Activated T-helper 1 cell treated with anti-CD3 and anti-CD28 coated beads, Interleukin-2, amount 50 U/mL, for 16 hours (primary cell): ENCODE measurements at places on chromosomes 5 and 9.

- DNase-seq: no peak
Observed at GRCh38 chr5:422323-423232, 20.4 kb upstream of the EXOC3 start.

GRCh38 chr9:95815961-95816360, 59.5 kb upstream of the ERCC6L2 start:
- DNase-seq: no peak

DNA sequence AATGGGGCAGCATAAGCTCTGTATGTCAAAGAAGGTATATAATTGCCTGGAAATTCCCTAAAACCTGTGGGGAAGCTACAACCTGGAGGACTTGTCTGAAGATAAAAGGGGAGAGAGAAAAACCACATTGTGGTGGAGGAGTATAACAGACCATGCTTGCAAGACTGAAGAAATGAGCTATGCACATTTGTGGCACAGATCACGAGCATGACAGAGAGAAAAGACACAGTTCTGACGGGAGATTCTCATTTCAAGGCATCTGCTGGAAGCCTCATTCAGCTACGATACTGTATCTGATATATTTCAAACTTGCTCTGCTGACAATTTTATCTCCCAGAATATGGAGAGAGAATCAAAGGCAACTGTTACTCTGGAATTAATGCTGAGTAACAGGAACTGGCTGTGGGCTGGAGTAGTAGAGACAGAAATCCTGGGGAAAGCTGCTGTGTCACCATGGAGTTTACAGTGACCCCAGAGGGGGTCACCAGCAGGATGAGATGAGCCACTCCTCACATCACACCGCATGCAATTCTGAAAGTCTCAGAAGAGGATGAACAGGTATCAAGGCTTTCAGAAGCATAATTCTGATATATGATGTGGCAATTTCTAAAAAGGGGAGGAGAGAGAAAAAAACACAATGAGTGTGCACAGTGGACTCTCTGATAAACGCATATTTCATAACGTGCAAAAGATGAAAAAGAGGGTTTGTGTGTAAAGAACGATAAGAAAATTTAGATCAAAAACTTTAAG, 528.8 kb downstream of the IRX1 start:
- DNase-seq: no peak

GRCh38 chr5:175123542-175123941, 320.4 kb downstream of the DRD1 start:
- DNase-seq: no peak
